ENCODE measurements at places on chromosomes 7 and 10.
A peak's percentile ranks its signal among the peaks of the same experiment; 100 is the strongest.

GRCh38 chr7:125568799-125569198, 639.2 kb upstream of the POT1 start:
- no peak for DNase-seq

- no peak for DNase-seq
These were observed 6.3 kb upstream of the SMKR1 start for GRCh38 chr7:129495987-129496386.

GRCh38 chr7:102890292-102890970, 22.4 kb upstream of the LRRC17 start:
- DNase-seq: no peak

DNA sequence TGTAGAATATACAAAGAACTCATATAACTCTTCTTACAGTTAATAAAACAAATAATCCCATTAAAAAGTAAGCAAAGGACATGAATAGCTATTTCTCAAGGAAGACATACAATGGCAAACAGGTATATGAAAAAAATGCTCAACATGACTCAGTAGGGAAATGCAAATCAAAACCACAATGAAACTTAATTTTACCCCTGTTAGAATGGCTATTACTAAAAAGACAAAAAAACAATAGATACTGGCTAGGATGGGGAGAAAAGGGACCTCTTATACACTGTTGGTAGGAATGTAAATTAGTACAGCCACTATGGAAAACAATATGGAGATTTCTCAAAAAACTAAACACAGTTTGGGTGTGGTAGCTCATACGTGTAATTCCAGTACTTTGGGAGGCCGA, 37.8 kb downstream of the HERPUD2 start:
- no peak for DNase-seq

DNA sequence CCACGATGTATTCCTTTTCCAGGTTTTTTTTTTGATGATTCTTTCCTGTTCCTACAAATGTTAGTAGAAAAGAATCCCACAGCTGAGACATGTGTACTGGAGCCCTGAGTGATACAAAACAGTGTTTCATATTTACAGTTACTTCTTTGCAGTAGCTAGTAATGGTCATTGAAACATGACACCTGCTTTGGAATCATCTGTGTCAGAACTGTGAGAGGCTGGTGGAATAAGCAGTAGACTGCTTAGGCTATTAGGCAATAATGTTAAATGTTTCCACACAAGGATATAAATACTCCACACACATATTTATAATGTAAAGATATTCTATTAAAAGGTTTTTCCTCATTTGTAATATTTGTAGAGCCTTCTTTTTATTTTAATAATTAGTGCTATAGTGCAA, 394.0 kb downstream of the THSD7A start:
- no peak for DNase-seq

DNA sequence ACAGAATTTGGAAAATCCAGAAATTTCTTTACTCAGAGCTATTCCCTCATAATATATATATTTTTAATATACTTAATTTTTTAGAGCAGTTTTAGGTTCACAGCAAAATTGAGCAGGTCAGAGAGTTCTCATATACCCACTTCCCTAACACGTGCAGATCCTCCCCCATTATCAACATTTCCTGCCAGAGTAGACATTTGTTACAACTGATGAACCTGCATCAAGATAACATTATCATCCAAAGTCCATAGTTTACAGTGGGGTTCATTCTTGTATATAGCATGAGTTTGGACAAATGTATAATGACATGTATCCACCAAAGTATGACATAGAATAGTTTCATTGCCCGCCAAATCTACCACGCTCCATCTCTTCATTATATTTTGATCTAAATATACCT, 170.0 kb downstream of the PTEN start:
- no peak for DNase-seq

GRCh38 chr7:139355320-139355719, 4.4 kb upstream of the LUC7L2 start:
- DNase-seq: no peak

DNA sequence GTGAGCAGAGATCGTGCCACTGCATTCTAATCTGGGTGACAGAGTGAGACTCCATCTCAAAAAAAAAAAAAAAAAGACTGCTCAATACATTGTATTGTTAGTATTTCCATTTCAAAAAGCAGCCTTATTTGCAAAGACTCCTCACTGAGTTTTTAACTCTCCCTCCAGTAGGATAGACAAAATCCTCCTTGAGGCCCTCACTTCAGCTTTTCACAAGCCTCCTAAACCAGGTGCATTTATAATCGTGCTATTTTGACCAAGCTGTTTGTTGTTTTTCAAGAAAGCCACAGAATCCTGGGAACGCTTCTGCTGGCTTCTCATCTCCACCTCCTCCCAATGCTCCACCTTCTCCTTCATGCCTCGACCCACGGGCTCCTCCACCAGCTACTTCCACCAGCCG, 6.3 kb upstream of the DDIT4 start:
- DNase-seq: no peak

- DNase-seq: no peak
These were observed 51.3 kb upstream of the VIPR2 start for GRCh38 chr7:159195946-159196345.

DNA sequence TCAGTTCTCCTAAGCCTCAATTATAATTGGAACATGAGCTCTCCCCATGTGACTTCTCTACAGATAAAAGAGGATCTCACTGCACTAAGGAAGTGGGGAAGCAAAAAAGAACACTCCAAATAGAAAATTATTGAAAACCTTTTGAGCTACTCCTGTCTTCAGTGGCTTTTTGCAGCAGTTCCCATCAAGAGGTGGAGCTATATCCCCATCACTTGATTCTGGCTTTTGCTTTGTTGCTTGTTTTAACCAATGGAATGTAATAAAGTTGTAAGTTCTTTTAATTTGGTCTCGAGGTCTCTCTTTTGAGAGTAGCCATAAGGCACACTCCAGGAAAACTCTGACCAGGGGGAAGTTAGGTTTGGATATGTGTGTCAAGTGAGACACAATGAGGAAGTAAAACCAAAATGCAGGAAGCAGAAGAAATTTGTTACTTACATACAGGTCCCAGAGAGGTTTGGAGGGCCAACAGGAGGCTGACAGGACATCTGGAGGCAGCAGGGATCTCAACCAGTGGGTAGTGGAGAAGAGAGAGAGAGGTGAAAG, 569.4 kb downstream of the HTR7 start:
- no peak for DNase-seq

DNA sequence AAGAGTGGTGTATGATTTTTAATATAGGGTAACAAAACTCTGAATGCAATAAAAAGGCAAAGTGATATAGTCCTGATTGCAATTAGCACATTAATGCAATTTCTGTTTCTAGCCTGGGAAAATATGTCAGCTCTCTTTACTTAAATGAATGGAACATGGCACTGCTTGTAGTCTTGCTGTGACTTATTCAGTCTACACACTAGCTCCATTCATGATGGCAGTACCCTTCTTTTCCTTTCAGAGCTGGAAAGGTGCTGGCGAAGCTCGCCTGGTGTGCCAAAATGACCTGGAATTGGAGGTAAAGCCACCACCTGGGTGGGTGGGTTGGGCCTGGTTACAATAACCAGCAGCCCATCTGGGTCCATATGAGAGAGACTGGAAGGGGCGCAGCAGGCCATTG, 85.3 kb downstream of the ZNF365 start:
- DNase-seq: no peak

GRCh38 chr10:97914837-97915211, 65.2 kb downstream of the GOLGA7B start:
- peak; percentile 83 for DNase-seq

- DNase-seq: no peak
These were observed 98.4 kb downstream of the VOPP1 start for GRCh38 chr7:55473932-55474331.

- no peak for DNase-seq
These were observed 181.3 kb downstream of the MAGI2 start for GRCh38 chr7:79272066-79272669.

- DNase-seq: no peak
These were observed 61.9 kb downstream of the MYL10 start for GRCh38 chr7:101567230-101567629.

DNA sequence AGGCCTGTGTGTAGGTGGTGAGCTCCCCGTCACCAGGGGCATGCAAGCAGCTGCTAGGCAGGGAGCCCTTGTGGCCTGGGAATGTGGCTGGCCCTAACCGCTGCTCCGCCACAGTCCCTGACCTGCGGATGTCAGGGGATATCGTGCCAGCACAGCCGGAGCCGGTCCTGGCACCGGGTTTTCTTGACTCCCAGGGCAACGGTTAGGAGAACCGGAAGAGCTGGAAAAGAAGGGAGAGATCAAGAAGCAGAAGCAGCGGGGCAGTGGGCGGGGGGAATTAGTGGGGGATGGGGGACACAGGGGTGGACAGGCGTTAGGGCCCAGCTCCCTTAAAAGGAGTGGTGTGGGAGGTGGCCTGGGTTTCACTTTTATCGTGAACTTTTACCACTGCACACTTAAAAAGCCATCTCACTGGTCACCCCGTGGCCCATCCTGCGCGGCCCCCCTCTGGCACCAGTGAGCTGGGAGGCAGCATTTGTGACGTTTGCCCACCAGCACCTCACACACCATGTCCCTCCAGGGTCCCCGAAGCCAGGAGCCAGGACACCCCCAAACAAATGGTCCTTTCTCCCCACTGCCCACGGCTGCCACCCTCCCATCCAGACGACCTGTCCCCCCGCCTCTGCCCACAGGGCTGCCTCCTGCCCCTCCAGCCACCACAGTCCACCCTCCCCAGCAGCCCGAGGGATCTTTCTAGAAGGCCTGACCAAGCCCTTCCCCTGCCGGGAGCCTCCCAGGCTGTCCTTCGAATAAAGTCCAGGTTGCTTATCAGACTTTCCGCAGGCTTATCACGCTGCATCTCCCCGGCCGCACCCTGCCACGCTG, 1.8 kb upstream of the MICALL2 start:
- no peak for DNase-seq

- no peak for DNase-seq
These were observed 172.6 kb downstream of the TPST1 start for GRCh38 chr7:66377714-66378113.

- no peak for DNase-seq
These were observed 16.7 kb upstream of the CFAP46 start for GRCh38 chr10:132958883-132959558.

DNA sequence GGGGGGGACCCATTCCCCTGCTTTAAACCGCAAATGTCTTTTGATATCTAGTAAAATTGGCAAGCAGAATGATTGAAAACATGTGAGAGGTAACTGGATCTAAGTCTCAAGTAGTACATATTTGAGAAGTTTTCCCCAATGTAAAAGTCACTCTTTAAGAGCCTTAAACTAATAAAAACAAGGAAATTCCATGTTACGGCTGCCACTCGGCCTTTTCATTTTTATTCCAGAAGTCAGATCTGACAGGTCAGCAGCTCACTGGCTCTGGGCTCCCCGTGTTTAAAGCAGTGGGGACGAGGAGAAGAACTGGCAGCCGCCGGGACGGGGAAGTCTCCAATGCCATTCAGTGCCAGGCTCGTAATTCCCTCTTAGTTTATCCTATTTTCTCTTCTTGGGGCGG, 80.7 kb downstream of the CUX1 start:
- DNase-seq: no peak

DNA sequence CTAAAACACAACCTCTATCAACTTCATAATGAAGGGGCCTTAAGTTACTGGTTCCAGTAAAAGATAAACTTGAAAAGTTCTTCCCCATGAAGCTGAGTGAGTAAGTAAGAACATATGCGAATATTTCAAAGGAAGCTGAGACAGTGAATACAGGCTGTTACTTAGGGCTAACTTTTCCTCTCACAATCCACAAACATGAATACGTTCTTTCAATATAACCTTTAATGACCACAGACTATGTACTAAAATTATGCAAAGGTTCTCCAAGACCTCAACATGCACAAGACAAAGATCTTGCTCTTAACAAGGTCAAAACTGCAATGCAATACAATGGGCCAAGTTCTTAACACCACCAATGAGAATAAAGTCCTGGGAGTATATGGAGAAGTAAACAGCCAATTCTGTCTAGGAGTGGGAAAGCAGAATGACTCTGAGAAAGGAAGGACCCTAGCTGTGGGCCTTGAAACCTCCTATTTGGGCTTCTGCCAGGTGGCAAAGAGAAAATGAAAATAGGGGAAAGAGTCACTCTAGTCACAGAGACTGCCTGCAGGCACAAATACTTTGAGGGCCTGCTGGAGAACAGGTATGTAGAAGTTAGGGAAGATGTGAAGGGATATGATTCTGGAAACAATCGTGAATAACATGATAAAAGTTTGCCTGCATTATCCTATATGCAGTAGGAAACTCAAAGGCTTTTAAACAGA, 43.7 kb downstream of the OSBPL3 start:
- no peak for DNase-seq

- no peak for DNase-seq
These were observed 71.2 kb downstream of the DNMBP start for GRCh38 chr10:99938563-99938962.

- DNase-seq: no peak
These were observed 3.9 kb upstream of the NRF1 start for GRCh38 chr7:129607471-129608120.

DNA sequence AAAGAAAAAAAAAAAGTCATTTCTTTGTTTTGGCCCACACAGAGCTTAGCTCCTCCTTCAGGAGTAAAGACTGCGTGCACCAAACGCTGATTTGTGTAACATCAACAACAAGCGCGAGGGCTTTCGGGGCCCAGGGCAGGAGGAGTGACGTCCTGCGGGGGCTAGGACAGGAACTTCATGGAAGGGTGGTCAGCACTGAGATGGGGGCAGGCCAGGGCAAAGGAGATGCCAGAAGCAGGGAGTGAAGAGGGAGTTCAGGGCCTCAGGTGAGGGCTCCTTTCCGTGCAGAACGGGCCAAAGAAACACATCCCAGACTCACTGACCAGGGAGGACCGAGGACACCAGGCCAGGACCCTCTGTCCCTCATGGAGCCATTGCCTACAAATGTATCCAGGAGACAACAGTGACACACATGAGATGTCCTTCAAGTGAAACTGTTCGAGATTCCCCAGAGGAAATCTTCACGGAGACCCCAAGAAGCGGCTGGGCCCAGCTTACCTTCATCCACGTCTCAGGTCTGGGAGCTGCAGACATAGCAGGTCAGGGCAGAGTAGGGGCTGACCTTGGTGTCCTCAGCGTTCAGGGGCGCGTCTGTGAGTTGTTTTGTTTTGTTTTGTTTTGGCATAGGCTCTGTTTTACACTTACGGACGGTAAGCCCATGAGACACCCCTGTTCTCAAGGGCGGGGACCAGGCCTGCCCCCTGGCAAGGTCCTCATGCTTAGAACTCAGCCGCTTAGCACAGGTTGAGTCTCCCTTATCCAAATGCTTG, 30.4 kb upstream of the SHH start:
- DNase-seq: no peak

GRCh38 chr7:36591636-36592035, 132.7 kb downstream of the AOAH start:
- no peak for DNase-seq
